ENCODE measurements at places on chromosomes 2 and 18.

- DNase-seq = no peak
Observed at GRCh38 chr18:37438417-37439180, 127.0 kb downstream of the CELF4 start.

DNA sequence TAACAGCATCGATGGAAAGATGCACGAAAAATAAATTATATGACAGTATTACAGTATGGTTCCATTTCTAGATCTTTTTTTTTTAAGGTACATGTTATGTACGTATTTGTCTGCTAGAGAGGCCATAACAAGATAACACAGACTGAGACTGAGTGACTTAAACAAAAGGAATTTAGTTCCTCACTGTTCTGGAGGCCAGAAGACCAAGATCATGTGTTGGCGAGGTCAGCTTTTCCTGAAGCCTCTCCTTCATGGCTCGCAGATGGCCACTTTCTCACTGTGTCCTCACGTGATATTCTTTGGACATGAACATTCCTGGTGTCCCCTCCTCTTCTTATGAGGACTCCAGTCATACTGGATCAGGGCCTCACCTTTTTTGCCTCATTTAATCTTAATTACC, 177.4 kb downstream of the CAPN13 start:
- no peak for DNase-seq

DNA sequence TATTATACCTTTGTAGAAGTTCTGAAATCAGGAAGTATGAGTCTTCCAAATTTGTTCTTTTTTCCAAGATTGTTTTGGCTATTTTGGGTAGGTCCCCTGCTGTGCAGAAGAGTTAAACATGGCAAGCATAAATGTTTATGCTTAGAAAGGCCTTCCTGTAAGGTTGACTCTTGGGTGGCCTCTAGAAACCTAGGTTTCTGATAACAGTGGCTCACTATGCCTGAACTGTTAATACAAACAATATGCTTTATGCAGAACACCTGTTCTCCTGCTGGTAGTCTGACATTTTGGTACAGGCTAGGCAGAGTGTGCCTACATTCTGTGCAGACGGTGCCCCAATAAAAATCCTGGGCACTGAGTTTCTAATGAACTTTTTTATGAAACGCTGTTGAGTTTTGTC, 10.1 kb downstream of the PTPN18 start:
- DNase-seq = no peak

- no peak for DNase-seq
Observed at GRCh38 chr2:18597618-18598017, 8.2 kb upstream of the NT5C1B start.

GRCh38 chr18:6865251-6865650, 135.7 kb downstream of the ARHGAP28 start:
- no peak for DNase-seq

GRCh38 chr2:45207101-45207500, 197.8 kb upstream of the SIX2 start:
- DNase-seq = no peak

- no peak for DNase-seq
Observed at GRCh38 chr2:170739048-170739447, 23.9 kb downstream of the SP5 start.

GRCh38 chr2:40043191-40043590, 264.1 kb upstream of the THUMPD2 start:
- DNase-seq = no peak

DNA sequence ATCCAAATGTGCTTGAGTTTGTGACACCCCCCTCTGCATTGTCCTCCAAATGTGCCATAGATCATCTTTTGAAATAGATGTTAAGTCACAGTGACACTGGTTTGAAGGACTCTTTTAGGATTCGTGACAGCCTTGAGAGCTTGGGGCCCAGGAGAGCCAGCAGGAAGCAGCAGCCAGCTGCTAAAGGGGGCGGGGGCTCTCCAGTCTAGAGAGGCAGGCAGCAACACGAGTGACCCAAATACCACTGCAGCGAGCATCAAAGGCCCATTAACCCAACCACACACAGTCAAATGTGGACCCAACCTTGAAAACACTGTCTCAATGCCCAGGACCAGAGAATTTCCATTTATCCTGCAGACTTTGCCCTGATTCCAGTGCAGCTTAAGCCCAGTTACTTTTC, 75.6 kb downstream of the ZBTB7C start:
- DNase-seq = no peak

DNA sequence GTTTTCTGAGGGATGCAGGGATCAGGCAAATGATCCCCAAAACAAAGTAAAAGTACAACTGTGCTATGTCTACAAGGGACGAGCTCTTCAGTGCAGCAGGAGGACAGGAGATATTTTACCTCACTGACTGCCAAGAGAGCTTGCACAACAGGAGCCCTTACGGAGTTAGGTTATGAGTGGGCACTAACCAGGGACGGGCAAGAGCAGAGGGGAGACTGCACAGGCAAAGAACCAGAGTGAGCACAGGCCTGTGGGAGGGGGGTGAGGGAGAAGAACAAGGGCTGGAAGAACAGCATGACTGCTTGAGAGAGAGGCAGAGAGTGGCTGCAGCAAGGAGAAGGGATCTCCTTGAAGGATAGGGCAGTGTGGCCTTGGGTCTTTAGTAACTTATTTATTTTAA, 101.1 kb upstream of the PID1 start:
- no peak for DNase-seq

GRCh38 chr2:206555721-206556120, 86.6 kb upstream of the FAM237A start:
- no peak for DNase-seq

GRCh38 chr2:15719566-15720313, 128.1 kb downstream of the DDX1 start:
- no peak for DNase-seq

- no peak for DNase-seq
Observed at GRCh38 chr2:137435162-137435561, 529.1 kb upstream of the HNMT start.

GRCh38 chr18:5986257-5986931, 91.1 kb upstream of the TMEM200C start:
- no peak for DNase-seq

DNA sequence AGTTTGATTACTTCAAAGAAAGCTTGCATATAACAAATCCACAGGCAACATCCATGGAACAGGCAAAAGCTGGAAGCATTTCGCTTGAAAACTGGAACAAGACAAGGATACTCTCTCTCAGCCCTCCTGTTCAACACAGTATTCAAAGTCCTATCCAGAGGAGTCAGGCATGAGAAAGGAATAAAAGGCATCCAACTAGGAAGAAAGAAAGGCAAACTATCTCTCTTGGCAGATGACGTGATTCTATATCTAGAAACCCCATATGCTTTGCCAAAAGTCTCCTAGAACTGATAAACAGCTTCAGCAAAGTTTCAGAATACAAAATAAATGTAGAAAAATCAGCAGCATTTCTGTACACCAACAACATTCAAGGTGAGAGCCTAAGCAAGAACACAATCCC, 34.1 kb upstream of the MC4R start:
- no peak for DNase-seq

- DNase-seq = no peak
Observed at GRCh38 chr2:36657703-36658102, 38.8 kb upstream of the VIT start.

GRCh38 chr2:9423922-9424272, 443 bp downstream of the CPSF3 start:
- no peak for DNase-seq

GRCh38 chr2:234420408-234420807, 76.5 kb downstream of the ARL4C start:
- no peak for DNase-seq

GRCh38 chr2:240595381-240596079, 9.0 kb downstream of the CAPN10 start:
- no peak for DNase-seq

- DNase-seq = no peak
Observed at GRCh38 chr2:57602733-57603132, 443.9 kb upstream of the VRK2 start.
